ENCODE measurements at places on chromosomes 5 and 9. TPM values are rescaled to one million over a fixed set of nuclear protein-coding genes. Genes with fewer than 3 reads are reported as not detected.

DNA sequence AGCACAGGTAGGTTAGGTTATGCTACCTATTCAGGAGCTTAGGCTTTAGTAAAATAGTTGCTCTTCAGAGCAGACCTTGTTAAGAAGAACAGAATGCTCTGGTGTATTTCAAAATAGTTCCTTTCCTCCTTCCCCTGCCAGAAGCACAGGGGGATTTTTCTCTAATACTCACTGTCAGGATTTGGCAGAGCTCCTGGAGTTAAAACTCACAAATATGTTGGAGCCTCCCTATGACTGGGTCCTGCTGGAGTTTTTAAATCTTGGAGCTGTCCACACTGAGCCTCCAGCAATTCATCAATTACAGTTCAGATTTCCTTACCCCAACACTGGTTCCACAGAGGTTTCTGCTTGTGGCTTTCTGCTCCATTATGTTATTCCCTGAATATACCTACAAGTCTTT, 1233.8 kb upstream of the WWC1 start:
- no peak for DNase-seq

- no peak for DNase-seq
These were observed 81.7 kb downstream of the CAMSAP1 start for GRCh38 chr9:135825435-135826187.

GRCh38 chr5:33769196-33769595, 122.6 kb downstream of the ADAMTS12 start:
- DNase-seq = peak; percentile 25

- DNase-seq = no peak
These were observed 65.7 kb upstream of the TNFAIP8 start for GRCh38 chr5:119290161-119290569.

GRCh38 chr9:80204054-80204453, 632.3 kb downstream of the TLE4 start:
- peak; percentile 3 for DNase-seq

DNA sequence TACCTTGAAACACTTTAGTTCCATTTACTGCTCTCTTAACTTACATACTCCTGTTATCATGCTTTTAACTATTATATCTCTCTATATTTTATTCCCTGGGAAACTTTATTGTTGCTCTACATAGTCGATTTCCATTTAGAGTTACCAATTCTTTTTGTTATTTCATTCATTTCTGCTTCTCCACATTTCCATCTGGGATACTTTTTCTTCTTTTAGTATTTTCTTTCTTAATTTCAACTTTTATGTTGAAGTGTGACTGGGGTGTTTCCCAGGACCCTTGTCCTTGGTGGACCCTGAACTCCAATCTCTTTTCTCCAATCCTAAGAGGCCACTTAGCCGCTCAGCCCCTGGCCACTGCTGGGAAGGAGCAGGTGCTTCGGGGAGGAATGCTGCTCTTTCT, 36.0 kb downstream of the PSD2 start:
- no peak for DNase-seq

DNA sequence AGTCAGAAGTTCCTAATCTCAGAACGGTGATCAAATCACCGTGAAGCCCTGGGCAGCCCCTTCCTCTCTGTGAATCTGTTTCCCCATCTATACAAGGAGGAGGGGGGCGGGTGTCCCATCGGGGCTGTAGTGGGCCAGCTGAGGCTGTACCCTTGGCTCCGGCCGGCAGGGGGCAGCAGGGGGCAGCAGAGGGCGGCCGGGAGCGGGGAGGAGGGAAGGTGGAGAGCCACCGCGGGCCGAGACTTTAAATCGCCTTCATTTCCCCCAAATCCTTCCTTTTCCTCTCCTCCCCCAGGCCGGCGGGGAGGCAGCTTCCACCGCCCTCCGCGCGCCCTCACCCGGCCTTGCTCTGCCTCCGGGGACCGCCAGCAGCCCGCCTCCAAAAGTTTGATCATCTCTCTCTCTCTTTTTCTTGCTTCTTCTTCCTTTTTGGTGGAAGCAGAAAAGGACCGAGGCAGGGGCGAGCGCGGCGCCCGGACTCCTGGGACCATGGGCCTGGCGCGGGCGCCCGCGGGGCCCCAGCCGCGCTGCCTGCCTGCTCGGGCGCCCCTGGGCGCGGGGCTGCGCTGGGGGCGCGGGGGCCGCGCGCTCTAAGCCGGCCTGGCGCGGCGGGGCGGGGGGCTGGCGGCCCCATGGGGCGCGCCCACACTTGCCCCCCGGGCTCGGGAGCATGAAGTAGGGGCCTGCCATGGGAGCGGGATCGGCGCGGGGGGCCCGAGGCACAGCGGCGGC, at the start of gene COL27A1:
COL27A1 (plus strand) TSS at position 275 of the 732 bp plus-strand sequence; CDS start at position 689, 414 bp downstream.
- peak; percentile 65 for DNase-seq

DNA sequence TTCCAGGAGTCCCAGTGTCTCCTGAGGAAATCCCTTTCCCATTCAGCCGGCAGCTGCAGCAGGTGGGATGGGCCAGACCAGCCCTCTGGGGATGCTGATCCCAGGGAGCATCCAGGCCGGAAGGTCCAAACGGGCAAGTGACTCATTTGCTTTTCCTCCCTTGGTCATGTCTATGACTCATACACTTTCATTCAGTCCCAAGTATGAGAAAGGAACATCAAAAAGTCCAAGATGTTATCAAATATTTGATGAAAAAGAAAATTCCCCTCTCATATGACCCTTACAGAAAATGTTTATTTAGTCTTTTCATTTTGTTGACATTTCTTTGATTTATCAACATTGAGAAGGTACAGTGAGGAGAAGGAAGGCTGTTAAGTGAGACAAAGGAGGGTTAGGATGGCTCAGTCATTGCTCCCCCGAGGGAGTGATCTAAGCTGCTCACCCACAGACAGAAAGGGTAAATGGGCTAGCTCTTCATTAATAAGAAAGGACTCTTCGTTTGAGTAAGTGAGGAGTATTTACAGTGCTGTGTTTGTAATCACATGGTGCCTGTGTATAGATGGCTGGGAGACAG, 117.6 kb upstream of the ANKRD55 start:
- DNase-seq = peak; percentile 94

DNA sequence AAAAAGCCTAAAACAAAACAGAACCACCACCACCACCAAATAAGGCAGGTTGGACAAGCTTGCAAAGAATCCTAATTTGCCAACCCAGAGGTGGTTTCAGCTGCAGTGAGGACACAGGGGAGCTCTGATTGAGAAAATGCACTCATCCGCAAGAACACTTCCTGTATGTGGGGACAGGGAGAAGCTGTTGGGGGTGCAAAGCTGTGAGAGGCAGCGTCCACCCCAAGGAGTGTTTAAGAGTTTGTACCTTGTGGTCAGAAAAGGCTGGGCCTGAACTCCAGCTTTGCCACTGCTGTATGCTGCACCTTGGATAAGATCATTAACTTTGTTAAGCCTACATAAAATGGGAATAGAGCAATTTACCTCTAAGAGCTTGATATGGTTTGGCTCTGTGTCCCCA, 511.7 kb downstream of the BNC2 start:
- no peak for DNase-seq

DNA sequence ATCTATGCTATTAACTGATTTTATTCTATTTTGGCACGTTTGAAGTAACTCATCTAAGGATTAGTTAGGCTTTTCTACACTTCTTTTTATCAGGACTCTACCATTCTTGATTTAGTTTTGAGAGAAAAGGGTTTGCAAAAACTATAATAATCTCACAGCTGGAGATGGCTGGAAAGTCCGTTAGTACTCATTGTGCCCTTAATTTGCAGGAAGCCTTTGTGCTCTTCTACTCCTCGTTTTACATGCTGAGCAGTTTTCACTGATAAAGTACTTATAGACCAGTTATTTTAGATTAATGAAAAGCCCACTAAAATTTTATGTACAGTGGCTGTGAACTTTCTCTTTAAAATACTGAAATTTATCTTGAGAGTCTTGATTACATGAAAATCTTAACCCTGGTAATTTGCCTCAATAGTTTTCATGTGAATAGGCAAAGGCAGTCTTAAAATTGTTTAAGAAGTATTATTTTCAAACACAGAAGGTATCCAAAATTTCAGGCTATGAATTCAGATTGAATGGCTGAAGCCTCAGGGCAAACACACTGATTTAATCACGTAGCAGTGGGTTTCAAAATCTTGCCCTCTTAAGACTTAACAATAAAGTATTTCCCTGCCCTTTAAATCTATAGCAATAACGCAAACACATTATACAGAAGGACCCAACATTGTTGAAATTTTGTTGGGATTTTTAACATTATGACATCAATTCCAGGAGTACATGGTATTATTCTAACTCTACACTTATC, 18.6 kb downstream of the MLLT3 start:
- DNase-seq = no peak

DNA sequence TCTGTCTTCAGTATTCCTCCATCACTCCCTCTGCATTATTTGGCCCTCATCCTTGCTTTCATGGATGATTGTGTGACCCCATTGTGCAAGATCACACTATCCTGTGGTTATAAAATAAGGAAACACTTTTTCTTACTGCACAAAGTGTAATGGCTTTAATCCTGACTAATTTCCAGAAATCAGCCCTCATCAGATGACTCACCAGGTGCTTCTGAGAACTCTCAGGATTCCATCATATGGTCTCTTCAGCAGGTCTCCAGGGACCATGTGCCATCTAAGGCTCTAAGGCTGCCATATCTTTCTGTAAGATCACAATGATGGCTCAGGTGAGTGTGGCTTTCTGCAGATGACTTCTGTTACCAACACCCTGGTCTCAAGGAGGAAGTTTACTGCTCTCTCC, 27.3 kb upstream of the FER start:
- peak; percentile 35 for DNase-seq

GRCh38 chr5:149277801-149278200, 6.1 kb downstream of the AFAP1L1 start:
- no peak for DNase-seq

GRCh38 chr5:116068028-116068632, 16.7 kb upstream of the COMMD10 start:
- peak; percentile 14 for DNase-seq

- DNase-seq = peak; percentile 58
These were observed 11.0 kb upstream of the EXOSC2 start for GRCh38 chr9:130682421-130683121.

DNA sequence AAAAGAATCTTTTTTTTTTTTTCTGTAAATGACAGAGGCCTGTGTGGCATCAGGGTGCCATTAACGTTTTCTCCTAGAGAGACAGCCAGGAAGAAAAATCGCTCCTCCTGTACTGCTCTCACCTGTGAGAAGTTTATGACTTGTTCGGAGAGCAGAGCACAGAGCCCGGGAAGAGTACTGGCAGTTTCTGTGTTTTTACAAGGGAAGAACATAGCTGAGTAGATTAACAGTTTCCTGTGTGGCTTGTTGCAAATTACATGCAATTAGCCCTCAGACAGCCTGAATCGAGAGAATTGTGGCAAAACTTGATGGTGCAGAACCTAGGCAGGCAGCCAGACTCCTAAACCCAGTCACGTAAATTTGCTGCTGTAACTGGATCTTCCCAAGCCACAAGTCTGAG, 32.1 kb downstream of the PRKACG start:
- no peak for DNase-seq

- no peak for DNase-seq
These were observed 2002.2 kb upstream of the ACO1 start for GRCh38 chr9:30382271-30382670.

GRCh38 chr5:171961117-171961516, 45.3 kb downstream of the FBXW11 start:
- DNase-seq = no peak

GRCh38 chr9:74557571-74557970, 60.4 kb downstream of the RORB start:
- DNase-seq = no peak

GRCh38 chr9:105195259-105195658, 49.2 kb upstream of the SLC44A1 start:
- DNase-seq = peak; percentile 44

- DNase-seq = no peak
These were observed 71.8 kb upstream of the ADAMTS2 start for GRCh38 chr5:179417016-179417415.

DNA sequence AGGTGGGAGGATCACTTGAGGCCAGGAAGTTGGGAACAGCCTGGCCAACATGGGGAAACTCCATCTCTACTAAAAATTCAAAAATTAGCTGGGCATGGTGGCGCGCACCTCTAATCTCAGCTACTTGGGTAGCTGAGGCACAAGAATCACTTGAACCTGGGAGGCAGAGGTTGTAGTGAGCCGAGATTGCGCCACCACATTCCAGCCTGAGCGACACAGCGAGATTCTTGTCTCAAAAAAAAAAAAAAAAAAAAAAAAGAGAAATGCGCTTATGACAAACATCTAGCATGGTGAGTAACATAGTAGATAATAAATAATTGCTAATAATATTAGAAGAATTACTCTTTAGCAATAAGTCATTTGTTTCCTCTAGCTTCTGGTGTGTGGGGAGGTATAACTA, 25.9 kb downstream of the RUSC2 start:
- DNase-seq = no peak

DNA sequence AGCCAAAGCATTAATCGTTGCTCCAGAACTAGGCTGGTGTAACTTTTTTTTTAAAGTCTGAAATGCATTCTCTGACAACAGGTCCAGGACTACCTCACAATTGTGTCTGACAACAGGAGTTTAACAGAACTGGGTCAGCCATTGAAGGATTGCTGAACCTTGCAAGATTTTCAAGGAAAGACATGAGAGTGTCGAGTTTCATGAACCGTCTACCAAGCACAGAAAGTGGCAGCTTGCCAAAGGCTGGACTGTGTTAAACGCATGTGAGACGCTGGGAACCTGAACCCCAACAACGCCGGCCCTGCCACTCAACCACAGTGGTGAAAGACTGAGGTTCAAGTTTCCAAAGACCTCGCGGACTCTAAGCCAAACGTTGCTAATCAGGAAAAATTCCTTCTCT, 79.1 kb downstream of the LHFPL2 start:
- DNase-seq = no peak

- peak; percentile 55 for DNase-seq
These were observed 5.9 kb upstream of the ACO1 start for GRCh38 chr9:32378496-32378895.

GRCh38 chr5:67976891-67977601, 238.5 kb upstream of the PIK3R1 start:
- DNase-seq = no peak

- peak; percentile 8 for DNase-seq
These were observed 103.5 kb downstream of the CDC42SE2 start for GRCh38 chr5:131367219-131367860.

DNA sequence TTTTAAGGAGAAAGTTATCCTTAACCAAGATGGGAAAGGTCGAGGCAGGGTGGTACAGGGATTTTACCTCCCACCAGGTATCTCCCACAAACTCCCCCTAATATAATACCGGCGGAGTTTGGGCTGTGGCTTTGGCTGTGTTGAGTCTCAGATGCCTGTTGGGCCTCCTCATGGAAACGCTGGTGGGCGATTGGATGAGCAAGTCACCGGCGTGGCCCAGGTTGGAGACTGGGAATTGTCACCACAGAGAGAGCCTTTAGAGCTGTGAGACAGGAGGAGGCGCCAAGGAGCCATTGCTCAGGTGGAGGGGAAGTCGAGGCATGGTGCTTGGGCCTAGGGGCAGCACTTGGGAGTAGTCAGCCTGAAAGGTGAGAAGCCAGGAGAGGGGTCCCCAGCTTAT, 3.4 kb upstream of the CAMSAP1 start:
- DNase-seq = no peak

SPTLC1 gene
- total RNA-seq = 76.6 TPM

WNT8A gene
- not detected for total RNA-seq

PGM5 gene
- 1.0 TPM for total RNA-seq

TEX48 gene
- total RNA-seq = not detected

TLR4 gene
- 4.2 TPM for total RNA-seq

TRIM36 gene
- total RNA-seq = 6.1 TPM

TRIM7 gene
- total RNA-seq = 6.3 TPM

PRDM9 gene
- total RNA-seq = not detected

UBE2QL1 gene
- total RNA-seq = 1.0 TPM

PDE6A gene
- 0.07 TPM for total RNA-seq

SPINK4 gene
- not detected for total RNA-seq

TTC1 gene
- 41.8 TPM for total RNA-seq

GAPT gene
- total RNA-seq = not detected

SV2C gene
- total RNA-seq = under 0.01 TPM

PCDHGA5 gene
- total RNA-seq = 1.5 TPM

FSD1L gene
- total RNA-seq = 10.8 TPM

EFNA5 gene
- 27.8 TPM for total RNA-seq
